Eye (tissue), 1 donor: ENCODE measurements at places on chromosomes 7 and 10.

DNA sequence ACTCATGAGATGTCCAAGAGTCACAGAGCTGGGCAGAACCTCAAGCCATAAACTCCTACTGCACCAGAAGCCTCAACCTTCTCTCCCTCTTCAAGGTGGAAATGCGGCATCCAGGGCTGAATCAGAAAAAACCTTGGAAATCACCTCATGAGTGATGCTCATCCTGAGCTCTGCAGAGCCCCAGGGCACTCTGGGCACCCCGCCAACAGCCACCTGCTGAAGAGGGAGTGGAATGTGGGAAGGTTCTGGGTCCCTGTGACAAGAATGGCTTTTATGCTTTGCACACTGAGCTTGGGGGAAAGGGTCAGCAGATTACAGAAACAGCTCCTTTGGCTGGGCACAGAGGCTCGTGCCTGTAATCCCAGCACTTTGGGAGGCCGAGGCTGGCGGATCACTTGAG lies 18.8 kb downstream of the NUDT1 start:
- DNase-seq: peak; percentile 36

GRCh38 chr10:9781666-9782065 lies 1236.0 kb upstream of the CELF2 start:
- no peak for DNase-seq

- DNase-seq: no peak
Measured at GRCh38 chr10:131697476-131698128, 203.2 kb upstream of the PPP2R2D start.

- DNase-seq: no peak
Measured at GRCh38 chr10:123537188-123537961, 128.8 kb upstream of the GPR26 start.

- no peak for DNase-seq
Measured at GRCh38 chr7:151905766-151906165, 28.9 kb upstream of the PRKAG2 start.

DNA sequence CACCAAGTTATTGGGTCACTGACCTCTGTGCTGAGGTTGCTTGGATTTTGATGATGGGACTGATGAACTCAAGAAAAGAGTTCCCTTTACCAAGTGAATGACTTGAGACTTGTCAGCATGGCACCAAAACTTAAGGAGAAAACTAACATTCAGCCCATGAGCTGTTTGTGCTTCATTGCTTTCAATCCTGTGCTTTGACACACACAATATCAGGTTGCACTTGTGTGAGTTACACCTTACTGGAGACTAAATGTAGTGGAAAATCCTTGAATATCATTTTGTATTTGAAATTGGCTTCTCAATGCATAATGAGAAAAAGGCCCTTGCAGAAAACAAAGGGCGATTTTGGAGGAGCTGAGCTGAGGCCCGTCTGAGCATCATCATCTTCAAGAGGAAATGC lies 2.7 kb downstream of the BAG3 start:
- no peak for DNase-seq

GRCh38 chr10:75959912-75960311 lies 528.5 kb downstream of the LRMDA start:
- no peak for DNase-seq

GRCh38 chr10:17330501-17330900 lies 102.5 kb downstream of the VIM start:
- no peak for DNase-seq

- DNase-seq: no peak
Measured at GRCh38 chr10:74518061-74518460, 308.3 kb upstream of the KAT6B start.

GRCh38 chr10:14859775-14860174 lies 18.9 kb upstream of the SUV39H2 start:
- no peak for DNase-seq

GRCh38 chr7:115054478-115055065 lies 132.7 kb downstream of the MDFIC start:
- no peak for DNase-seq

DNA sequence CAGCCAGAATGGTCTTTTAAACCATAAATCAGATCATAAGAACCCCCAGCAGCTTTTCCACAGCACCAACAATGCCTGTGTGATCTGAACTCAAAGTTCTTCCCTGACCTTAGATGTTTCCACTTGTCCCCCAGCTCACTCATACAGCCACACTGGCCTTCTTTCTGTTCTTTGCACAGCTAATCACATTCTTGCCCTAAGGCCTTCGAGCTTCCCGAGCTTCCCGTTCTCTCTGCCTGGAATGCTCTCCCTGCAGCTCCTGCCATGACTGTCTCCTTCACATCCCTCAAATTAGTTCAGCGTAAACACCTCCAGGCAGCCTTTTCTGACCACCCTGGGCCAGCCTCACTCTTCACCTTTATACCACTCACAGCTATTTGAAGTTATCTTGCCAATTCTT lies 166.8 kb upstream of the NFE2L3 start:
- no peak for DNase-seq

GRCh38 chr7:128116740-128117139 lies 85.5 kb upstream of the LRRC4 start:
- DNase-seq: no peak

GRCh38 chr7:28083164-28083997 lies 97.2 kb downstream of the JAZF1 start:
- no peak for DNase-seq

DNA sequence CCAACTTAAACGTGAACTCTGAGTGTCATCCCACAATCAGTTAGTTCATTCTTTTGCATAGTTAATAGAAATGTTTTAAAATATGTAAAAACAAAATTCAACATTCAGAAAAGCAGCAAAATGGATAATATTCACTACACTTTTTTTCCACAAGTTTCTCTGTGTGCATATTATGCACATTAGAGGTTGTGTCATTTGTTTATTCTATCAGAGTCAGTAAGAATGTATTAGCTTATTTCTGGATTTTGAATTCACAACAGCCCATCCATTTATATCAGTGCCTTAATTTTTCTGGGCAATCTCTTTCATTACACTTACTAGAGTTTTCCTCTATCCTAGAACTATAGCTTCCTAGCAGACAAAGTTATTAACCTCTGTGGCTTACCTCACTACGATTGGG lies 432.7 kb upstream of the SEMA3A start:
- no peak for DNase-seq

GRCh38 chr10:133528845-133529575 lies 1.8 kb downstream of the CYP2E1 start:
- peak; percentile 5 for DNase-seq

- DNase-seq: no peak
Measured at GRCh38 chr10:101355072-101355706, 1.2 kb downstream of the BTRC start.

GRCh38 chr7:44213877-44214388 lies 13.2 kb downstream of the YKT6 start:
- no peak for DNase-seq

DNA sequence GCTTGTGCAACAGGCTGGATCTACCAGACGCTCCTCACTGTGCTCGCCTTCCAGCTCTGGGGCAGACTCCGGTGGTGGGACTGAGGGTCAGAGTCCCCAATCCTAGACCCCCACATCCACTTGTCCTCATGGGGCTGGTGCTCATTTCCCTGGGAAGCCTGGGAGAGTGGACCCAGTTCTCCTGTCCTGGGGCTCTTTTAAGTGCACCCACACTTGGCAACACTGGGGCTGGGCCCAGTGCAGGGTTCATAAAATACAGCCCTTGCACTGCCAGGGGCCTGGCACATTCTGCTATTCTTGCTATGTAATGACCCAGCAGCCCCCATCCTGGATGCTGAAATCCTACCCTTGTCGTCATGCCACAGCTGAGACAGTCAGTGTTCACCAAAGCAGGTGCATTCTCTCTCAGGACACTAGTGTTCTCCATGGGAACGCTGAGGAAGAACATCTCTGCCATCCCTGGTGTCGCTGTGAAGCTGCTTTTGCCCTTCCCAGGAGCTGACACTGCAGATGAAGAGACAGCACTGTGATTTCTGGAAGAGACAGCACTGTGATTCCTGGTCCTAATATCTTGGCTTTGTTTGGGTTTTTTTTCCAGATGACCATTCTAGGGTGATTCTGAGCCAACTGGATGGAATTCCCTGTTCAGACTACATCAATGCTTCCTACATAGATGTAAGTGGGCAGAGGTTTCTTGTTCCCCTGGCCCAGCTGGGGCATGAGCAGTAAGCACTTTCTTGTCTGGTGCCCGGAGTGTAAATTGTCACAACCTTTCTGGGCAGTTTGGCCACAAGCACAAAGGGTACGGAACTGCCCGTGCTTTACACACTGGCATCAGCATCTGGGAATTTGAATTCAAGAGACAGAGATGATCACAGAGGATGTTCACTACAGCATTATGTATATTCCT lies 65.6 kb downstream of the MKI67 start:
- DNase-seq: no peak

DNA sequence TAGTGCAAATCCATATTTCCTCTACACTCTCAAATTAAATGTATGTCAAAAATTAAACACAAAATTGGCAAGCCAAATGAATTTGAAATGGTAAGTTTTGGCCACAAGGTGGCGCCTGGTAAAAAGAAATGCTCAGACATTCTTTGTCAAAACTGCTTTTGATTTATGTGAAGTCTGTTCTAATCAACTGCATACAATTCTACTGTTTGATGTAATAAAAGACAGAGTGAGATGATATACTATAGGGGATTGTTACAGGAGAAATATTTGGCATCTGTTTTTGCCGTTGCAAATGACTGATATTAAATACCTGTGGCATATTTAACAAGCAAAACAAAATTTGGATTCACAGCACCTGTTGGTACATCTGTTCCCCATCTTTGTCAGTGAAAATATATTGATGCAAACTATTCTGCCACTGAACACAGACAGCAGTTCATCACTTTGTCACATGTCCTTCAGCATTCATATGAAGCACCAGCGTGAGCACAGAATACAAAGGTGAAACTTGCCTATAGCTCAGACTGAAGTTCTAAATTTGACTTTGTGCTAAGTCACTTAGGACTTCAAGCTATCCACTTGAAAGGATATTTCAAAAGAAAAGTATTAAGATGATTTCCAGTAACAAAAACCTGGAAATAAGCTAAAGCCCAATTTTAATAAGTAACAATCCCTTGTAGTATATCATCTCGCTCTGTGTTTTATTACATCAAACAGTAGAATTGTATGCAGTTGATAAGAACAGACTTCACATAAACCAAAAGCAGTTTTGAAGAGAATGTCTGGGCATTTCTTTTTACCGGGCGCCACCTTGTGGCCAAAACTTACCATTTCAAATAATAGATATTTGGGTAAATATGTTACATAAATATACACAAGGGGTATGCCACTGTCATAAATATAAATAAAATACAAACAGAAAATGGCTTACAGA lies 10.2 kb upstream of the CH25H start:
- peak; percentile 88 for DNase-seq

DNA sequence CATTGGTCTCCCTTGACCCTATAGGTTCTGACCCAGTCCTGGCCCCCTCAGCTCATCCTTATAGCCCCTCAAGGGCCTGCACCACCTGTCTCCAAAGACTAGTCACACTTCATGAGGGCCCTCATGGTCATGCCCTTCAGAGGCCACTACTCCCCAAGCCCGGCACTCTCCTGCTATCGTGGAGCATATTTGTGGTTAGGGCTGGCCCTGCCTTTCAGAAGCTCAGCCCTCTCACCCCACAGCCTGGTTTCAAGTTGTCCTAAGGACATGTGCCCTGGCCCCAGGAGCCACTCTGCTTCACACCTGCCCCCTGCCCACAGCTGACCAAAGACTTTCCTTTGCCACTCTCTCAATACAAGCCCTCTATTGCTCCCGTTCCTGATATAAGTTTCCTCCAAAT lies 60.3 kb upstream of the LBX1 start:
- no peak for DNase-seq

DNA sequence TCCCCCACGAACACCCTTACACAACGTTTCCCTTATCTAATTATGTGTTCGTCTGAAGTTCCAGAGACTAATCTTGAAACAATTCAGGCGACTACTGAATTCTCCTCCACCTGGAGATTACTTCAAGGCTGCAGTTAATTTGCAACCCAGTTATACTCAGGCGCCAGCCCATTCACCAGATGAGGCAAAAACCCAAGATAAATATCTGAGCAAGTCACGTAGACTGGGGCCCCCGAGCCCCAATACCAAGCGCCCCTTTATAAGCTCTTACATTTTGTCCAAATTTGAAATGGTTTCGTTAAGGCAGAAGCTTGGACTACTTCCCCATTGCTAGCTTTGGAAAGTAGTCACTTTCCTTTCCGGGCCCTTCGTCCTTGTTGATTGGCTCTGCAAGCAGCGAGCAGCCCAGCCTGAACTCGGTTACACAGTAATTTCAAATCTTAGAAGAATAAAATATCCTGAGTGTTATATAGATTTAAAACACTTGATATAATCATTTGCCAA lies 1.2 kb downstream of the TPK1 start:
- no peak for DNase-seq

GRCh38 chr7:64686493-64687184 lies 20.7 kb downstream of the ZNF107 start:
- DNase-seq: no peak

DNA sequence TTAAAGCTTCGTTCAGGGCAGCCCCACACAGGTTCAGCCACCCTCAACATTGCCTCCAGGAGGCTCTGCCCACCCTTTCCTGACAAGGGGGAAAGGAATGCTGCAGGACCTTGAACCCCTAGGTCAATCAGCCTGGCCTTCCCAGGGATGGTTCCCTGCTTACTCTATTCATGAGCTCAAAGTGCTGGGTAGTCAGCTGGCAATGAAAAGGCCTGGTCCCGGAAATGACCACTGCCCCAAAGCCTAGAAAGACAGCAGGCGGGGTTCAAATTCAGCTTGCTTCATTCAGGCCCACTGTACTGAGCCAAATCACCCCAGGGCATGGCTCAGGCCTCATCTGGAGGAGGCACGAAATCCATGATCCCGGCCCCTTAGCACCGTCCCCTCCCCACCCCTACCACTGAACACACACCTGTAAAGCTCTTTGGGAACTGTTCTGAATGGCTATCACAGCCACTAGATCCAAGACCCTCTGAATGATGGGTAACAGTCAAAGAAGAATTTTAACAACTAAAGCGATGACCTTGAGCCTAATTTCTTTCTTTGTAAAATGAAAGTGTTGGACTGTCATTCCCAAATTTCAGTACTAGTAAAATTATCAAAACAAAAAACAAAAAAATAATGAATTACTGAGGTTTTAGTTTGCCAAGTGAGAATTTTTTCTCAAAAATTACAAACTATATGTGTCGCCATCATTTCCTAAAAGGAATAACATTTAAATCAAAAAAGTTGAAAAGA lies 1.0 kb downstream of the URGCP start:
- peak; percentile 21 for DNase-seq

DNA sequence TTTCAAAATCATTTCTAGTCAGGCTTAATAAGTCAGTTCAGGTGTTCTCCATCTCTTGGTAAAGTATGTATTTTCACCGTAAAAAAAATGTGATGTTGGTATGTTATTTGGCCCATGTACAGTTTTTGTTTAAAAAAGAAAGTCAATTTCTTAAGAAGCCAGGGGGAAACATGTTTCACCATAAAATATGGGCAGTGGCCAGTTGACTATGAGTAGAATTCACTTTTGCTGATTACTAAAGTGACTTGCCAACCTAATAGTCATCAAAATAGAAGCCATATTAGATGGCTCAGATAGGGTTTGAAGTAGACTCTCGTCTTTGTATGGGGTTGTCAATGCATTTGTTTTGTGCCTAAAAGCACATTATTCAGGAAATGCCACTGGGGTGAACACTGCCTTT lies 266.3 kb downstream of the BICC1 start:
- no peak for DNase-seq
